Ascending aorta (tissue), 2 donors: ENCODE measurements at places on chromosomes 12 and 14.

DNA sequence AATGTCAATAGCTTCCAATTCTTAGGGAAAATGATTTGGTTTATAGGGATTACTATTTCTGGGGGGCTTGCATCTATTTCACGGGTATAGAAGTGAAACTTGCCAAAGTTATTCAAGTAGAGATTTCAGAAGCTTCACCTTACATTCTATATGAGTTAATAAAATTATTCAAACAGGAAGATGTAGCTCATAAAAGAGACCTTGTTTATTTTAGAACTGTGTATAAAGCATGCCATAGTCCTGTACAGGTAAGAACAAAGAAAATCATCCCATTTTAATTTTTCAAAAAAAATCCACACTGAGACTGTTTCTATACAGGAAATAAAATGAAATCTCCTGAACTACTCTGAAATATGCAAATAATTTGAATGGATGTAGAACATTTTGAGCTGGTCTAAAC is 834.7 kb downstream of the TRHDE start:
- DNase-seq: no peak

DNA sequence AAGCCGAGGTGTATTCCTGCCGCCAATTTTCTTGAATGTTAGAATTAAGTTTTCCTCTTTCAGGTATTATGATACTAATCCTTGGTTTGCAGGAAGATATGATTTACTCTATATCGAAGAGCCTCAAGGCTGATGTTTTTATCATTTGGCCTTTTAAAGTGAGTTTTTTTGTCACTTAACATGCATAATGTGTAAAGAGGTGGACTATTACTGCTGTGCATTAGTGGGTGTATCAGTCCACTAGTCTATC is 11.1 kb upstream of the TMPO start:
- no peak for DNase-seq

- DNase-seq: no peak
Measured at GRCh38 chr12:39364196-39364595, 78.7 kb downstream of the KIF21A start.

DNA sequence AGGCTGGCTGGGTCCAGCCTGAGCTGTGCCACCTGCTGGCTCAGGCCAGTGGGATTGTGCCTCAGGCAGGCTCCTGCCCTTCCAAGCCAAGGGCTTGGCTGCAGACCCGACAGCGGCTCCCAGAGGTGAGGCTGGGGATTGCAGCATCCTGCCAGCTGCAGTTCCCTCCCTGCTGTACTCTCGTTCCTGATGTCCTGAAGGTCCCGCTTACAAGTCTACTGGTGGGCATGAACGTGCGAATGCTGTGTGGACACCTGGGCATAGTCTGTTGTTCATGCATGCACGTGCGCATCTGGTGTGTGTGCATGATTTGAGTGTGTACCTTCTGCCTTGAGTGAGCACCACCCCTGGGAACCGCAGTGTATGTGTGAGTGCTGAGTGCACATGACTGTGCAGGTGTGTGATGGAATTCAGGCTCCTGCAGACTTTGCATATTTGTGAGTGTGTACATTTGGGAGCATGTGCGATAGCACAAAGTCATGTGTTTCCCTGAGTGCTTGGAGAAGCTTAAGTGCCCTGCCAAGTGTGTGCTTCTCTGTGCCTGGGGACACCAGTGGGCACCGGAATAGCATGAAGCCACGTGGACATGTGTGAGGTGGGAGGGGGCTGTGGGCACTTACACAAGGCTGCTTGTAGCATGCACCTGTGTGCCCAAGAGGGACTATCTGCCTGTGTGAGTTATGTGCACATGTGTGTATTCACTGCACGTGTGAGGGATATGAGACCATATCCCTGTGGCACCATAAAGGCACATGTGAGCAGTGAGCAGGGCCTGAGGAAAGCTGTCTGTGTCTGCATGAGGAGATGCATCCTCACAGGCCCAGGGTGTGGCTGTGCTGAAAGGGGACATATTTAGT is 19.3 kb upstream of the KRT7 start:
- no peak for DNase-seq

DNA sequence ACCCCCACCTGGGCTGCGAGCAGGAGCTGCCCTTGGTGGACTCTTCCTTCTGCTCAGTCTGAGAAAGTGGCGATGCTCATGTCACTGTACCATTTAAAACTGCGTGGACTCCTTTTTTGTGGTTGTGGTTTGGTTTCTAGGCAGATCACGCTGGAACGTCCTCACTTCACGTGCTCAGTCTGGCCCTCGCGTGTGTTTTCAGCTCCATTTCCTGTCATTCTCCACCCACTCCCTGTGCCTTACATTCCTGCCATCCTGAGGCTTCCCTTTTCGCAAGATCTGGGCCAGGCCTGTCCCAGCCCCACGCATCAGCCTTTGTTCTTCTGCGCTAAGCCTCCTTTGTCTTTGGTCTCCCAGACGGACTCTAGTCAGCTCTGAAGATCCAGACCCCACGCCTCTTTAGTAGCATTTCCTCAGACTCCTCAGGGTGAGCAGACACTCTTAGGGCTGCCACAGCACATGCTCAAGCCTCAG is 105.4 kb downstream of the FBXL14 start:
- DNase-seq: no peak

GRCh38 chr14:85387181-85387580 is 142.8 kb upstream of the FLRT2 start:
- DNase-seq: no peak

DNA sequence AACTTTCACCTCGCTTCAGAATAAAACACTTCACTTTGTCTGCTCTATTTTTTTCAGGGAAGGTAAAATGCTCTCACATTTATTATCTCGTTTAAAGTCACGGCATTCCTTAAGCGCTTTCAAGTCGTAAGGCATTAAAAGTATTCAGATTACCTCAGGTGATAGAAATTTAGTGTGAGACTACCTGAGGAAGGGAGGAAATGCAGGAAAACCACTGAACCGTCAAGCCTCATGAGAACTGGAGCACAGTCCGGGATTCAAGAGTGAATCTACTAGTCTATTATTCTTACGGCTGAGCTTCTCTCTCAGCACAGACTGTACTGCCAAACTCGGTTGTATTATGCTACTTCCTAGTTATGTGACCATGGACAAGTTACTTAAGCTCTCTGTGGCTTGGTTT is 8.3 kb upstream of the PPFIBP1 start:
- DNase-seq: no peak

DNA sequence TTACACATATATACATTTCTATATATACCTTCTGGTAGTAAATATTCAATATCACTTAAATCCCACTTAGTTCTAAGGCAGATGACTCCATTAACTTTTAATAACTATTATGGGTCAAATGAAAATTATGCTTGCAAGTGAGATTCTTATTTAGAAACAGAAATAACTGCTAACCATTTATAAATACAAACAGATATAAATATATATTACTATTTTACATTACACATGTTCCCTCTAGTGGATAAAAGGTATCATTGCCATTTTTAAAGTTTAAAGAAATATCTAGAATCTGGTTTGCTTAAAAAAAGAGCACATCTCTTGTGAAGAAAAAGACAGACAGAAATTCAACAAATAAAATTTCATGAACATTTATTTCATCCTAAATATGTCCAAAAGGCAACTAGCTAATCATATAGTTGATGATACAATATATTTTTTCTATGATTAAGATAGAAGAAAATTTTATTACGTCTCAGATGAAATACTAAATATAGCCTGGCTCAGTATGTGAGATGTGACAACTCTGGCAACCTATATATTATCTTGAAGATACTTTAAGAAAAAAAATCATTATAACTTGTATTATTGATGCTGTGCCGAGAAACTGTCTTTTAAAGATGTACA is 11.7 kb upstream of the RAD51AP1 start:
- DNase-seq: no peak

DNA sequence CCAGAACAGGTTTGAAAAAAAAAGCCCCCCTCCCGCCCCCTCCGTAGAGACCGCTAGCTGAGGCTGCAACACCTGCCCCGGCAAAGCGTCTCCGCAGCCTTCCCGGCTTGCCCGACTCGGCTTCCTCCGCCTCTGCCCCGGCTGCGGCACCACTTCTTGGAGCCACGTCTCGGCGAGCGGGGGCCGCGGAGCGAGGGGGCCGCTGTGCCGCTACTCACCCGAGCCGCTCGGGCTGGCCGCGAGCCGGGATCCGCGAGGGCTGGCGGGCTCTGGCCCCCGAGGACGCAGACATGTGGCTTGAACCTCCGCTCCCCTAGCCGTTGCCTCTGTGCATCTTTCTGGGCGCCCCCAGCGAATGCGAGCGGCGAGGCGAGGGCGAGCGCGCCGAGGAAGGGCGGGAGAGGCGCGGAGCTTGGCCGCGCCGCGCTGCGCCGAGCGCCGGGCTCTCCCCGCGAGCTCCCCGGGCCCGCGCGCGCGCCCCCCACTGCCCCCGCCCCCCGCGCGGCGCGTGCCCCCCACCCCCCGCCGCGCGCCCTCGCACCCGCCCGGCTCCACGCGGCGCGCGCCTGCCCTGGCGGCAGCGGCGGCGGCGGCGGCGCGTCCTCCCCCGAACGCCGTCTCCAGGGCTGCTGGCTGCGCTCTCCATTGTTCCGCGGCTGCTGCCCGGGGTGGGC is 249.5 kb downstream of the APAF1 start:
- DNase-seq: no peak
